ENCODE measurements at places on chromosomes 1 and 21. TPM values are rescaled to one million over a fixed set of nuclear protein-coding genes. Genes with fewer than 3 reads are reported as not detected.

- no peak for DNase-seq
Measured at GRCh38 chr21:33238146-33238545, 8.4 kb downstream of the IFNAR2 start.

GRCh38 chr1:10399444-10399941 lies 629 bp downstream of the PGD start:
- DNase-seq = no peak

DNA sequence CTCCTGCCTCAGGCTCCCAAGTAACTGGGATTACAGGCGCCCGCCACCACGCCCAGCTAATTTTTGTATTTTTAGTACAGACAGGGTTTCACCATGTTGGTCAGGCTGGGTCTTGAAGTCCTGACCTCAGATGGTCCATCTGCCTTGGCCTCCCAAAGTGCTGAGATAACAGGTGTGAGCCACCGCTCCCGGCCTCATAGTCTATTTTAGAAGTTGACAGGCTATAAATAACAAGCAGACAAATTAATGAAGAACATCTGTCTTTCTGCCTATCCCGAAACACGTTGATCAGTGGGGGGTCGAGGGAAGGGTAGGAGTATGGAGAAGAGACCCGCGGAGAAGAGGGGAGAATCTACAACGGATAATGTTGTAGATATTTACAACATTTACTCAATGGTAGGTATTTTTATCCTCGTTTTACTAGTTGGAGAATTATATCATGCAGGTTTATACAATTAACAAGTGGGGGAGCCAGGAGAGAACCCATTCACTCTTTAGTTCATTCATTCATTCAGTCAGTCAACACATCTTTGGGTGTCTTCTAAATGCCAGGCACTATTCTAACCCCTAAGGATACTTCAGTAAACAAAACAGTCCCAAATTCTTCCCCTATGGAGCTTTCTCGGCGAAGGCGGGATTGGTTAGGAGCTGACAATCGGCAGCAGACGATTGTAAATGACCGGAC lies 497 bp upstream of the IFNAR2 start:
- DNase-seq = no peak

GRCh38 chr21:26226724-26227123 lies 56.2 kb upstream of the APP start:
- no peak for DNase-seq

DNA sequence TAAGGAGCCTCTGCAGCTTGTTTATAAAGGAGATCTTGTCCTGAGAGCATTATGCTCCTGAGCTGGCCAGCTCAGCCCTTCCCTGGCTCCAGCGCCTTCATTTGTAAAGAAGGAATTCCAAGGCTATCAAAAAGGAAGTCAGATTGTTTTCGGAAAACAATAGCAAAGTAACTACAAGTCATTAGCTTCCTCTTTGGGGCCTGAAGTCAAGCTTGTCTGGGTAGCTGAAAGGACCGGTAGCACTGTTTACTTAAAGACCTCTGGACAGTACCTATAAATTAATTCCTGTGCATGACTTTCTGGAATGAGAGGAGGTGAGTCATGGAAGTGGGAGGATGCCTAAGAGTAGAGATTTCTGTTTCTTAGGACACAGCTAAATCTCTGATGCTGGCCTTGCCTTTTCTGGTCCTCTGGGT lies 20.7 kb upstream of the GJA5 start:
- peak; percentile 32 for DNase-seq

DNA sequence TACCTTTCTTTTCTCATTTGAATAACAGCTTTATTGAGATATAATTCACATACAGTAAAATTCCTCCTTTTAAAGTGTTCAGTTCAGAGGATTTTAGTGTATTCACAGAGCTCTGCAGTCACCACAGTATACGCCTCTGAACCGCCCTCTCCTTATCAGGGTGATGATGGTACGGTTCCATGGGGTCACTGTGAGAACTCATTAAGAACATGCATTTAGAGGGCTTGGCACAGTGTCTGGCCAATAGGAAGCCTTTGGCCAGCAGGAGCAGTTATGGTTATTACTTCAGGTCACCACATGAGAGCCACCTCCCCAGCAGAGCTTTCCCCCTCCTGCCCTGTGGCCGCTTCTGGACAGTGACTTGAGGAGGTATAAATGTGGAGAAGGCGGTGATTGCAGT lies 27.3 kb downstream of the KCNQ4 start:
- DNase-seq = no peak

- DNase-seq = no peak
Measured at GRCh38 chr1:155694167-155694566, 5.3 kb downstream of the DAP3 start.

- no peak for DNase-seq
Measured at GRCh38 chr21:42668298-42668992, 15.0 kb downstream of the PDE9A start.

GRCh38 chr21:35597750-35598339 lies 462.5 kb downstream of the SETD4 start:
- DNase-seq = no peak

DNA sequence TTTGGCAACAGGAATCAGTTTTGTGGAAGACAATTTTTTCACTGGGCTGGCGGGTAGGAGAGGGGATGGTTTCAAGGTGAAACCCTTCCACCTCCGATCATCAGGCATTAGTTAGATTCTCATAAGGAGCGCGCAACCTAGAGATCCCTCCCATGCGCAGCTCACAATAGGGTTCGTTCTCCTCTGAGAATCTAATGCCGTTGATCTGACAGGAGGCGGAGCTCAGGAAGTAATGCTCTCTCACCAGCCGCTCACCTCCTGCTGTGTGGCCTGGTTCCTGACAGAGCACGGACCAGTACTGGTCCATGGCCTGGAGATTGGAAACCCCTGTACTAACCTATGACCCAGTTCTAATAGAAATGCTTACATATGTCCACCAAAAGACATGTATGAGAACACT lies 96.6 kb upstream of the KIAA1614 start:
- DNase-seq = no peak

GRCh38 chr1:19229229-19229628 lies 19.2 kb upstream of the UBR4 start:
- DNase-seq = no peak

DNA sequence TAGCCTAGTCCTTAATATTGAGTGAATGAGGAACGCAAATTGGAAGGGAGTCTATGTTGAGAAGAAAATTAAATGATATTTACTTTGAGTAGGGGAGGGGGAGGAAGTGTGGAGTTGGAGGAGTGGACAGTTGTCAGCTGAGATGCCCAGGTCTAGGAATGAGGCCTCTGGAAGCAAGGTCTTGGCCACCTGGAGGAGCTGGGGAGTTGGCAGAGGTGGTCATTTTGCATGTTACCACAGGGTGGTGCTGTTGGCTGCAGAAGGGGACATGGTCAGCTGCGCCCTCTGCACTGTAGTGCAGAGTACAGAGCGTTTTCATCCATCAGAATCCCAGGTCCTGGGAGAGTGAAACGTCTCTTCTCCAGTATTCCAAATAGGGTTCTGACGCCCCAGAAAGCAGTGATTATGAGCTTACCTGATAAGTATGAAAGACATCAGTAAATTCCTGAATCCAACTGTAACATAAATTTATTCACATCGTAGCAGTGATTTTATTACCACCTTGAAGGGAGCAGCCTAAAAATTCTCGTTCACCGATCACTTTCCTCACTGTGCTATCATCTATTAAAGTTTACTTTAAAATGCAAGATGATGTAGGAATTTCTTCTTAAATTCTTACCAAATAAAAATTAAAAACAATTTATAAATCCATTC lies 13.8 kb downstream of the PARK7 start:
- DNase-seq = peak; percentile 29

DNA sequence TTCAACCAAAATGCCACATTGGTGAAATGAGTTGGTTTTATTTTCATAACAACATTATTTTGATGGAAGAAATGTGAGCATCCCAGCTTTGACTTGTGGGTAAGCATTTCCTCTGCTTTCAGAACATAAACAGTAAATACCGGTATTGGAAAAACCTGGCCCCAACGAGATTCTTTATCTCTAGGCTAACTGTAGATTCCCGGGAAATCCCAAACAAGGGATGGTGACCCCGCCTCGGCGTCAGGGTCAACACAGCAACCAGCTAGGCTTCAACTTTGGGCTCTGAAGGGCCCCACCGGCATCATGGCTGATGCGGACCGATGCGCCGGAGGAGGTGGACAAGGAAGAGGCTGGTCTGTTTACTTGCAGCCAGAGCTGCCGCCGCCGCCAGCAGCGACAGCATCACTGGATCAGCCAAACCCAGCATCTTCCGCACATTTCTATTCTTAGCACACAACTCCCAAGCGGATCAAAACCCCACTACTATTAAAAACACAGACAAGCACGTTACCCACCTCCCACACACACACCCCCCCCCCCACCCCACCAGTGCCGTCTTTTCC lies 1.1 kb downstream of the AKT3 start:
- no peak for DNase-seq

DNA sequence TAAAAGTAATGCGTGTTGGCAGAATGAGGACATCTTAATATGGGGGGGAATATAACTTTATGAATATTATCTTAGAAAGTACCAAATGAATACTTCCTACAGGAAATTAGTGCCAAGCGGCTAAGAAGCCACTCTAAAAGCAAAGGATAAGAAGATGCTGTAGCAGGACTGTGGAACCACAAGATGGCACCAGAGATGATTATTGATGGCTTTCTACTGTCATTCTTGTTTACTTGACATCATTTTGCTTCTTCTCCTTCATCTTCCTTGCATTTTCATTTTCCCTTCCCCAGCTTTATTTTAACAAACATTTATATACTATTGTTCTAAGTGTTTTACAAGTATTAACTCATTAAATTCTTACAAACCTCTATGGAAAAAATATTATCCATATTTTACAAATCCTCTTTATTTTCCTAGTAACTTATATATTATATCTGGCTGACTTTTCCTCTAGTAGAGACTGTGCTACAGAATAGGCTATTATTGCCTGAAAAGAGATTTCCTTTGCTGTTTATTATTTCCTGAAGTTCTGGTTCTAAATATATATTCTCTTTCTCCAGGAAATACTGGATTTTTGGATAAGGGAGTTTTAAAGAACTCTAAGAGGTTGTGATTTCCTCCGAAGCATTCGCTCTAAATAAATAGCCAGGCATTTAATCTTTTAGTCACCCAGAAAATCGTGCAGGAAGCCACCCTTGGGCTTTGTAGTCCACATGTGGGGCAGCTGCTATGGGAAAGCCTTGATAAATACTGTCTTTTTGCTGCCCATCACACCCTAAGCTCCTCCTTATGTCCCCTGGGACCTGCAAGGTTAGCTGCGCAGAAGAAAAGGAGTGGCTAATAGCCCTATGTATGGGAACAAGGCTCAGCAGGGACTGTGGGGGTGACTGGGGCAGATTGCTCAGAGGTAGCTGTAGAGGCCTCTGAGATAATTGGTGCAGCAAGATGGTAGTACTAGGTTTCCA lies 69.8 kb downstream of the TPR start:
- DNase-seq = no peak

GRCh38 chr21:31553926-31554325 lies 105.6 kb upstream of the SOD1 start:
- no peak for DNase-seq

DNA sequence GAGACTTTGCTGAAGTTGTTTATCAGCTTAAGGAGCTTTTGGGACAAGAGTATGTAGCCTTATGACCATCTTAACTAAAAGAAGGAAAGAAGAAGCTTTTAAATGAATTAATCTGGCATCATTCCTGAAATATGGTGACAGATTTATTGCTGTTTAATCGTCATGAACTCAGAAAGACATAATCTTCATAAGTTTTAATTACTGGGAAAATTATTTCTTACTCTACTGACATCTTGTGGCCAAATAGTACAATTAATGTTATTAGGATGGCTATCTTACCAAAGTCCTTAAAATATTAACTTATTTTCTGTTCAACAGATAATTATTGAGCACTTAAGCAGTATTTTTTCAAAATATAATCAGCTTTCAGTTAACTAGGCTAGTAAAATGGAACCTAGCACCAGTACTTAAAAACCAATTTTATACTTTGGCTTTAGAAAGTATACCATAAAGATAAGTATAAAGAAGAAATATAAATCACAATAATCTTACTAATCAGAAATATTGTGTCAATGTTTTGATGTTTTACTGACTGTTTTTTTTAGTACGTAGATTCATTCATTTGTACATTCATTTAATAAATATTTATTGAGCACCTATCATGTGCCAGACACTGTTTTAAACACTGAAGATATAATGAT lies 34.7 kb upstream of the GPR25 start:
- no peak for DNase-seq

UBXN10 gene
- 0.14 TPM for total RNA-seq

BMP8B gene
- 0.58 TPM for total RNA-seq

S100A11 gene
- 947 TPM for total RNA-seq

HFM1 gene
- 0.94 TPM for total RNA-seq

LMOD1 gene
- total RNA-seq = not detected

SCNM1 gene
- total RNA-seq = 44.9 TPM

TRABD2B gene
- total RNA-seq = 0.46 TPM

CD1B gene
- total RNA-seq = not detected

Measured in epithelial cell of proximal tubule (primary cell).